ENCODE measurements at places on chromosomes 11 and 22. TPM values are rescaled to one million over a fixed set of nuclear protein-coding genes. Genes with fewer than 3 reads are reported as not detected.

GRCh38 chr11:123588864-123589262 is 65.6 kb downstream of the SCN3B start:
- no peak for DNase-seq

Gene SLC39A13
- polyA plus RNA-seq: 39.5 TPM

DNA sequence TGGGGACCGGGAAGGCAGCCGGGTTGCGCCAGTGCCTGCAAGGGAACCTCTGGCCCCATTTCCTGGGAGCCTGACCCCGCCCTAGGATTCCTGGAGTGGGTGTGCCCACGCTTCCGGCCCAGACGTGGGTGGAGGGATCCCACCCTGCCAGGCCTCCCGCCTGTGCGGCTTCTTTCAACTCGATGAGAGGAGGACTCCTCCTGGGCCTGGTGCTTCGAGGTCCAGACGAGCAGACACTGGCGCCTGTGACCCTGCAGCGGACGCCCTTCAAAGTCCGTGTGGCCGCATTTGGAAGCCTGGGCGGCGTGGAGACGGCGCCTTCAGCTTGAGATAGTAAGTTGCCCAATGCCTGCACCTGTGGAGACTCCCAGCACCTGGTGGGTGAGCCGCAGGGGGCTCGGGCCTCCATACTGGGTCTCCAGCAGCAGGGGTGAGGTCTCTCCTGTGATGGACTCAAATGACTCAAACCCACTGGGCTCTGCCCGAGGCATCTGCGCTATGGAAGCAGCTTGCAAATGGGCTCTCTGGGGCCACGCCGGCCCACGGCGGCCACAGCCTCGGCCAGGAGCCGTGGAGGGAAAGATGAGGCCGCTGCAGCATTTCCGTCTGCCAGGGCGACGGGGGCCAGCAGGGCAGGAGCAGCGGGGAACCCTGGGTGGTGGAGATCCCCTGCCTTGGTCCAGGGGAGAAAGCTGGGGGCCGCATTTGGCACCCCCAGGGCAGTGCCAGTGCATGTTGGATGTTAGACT is 64.3 kb upstream of the PPARA start:
- DNase-seq: no peak

GRCh38 chr11:104332110-104332509 is 168.2 kb upstream of the PDGFD start:
- DNase-seq: no peak
